ENCODE measurements at places on chromosomes 13 and 19.

DNA sequence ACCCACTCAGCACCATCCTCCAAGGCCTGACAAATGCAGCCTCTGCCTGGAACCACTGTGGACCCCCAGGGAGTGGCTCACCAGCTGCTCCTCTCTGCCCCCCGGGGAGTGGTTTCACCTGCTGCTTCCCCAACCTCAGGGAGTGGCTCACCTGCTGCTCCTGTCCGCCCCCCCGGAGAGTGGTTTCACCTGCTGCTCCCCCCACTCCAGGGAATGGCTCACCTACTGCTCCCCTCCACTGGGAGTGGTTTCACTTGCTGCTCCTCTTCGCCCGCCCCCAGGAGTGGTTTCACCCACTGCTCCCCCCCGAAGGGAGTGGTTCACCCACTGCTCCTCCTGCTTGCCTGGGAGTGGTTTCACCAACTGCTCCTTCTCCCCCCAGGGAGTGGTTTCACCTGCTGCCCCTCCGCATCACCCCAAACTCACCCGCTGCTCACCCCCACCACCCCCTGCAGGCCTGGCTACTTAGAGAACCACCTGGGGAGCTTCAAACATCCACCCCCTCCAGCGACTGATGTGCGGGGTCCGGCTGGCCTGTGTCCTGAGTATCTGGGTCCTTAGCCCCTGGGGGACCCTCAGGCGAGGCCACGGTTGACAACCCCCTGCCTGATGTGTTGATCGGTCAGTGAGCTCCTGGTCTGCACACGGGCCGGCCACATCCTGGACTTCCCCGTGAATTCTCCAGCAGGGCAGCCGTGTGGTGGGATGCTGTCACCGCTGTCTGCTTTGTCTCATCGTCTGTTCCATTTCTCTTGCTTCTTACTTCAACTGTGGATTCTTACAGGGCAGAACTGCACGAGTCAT lies 14.6 kb upstream of the TMEM255B start:
- peak; percentile 99 for DNase-seq

DNA sequence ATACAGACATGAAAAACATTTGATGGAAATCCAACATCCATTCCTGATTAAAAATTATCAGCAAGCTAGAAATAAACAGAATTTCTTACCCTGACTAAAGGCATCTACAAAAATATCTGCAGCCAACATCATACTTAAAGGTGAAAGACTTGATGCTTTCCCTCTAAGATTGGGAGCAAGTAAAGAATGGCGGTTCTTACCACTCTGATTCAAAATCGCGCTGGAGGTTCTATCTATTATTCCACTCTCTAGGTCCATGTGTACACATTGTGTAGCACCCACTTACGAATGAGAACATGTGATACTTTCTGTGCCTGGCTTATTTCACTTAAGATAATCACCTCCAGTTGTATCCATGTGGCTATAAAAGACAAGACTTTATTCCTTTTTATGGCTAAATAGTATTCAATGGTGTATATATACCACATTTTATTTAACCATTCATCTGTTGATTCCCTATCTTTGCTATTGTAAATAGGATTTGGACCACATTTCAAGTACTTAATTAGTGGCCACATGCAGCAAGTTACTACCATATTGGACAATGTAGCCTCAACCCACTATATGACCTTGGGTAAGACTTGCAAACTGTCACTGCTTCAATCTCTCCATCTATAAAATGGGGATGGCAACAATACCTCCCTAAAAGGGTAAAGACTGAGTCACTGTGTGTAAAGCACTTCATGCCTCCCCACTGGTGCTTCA lies 38.4 kb upstream of the CYP2A7 start:
- DNase-seq = no peak

- DNase-seq = no peak
Observed at GRCh38 chr13:112325142-112325808, 50.9 kb upstream of the SPACA7 start.

DNA sequence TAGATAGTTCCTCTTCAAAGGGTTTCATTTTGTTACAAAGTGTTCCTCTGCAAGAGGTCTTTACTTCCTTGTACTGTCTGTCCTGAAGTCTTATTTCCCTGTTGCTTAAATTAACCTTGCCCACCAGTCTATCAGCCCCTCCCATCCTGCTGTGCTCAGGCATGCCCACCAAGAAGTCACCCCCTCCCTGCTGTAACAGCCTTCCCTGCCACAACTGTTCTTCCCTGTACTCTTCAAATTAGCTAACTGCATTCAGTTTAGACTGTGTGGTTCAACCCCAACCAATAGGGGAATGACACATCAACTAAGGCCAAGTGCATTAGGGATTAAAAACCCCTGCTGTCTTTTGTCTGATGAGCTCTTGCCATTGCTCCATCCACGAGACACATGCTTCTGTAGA lies 34.4 kb upstream of the ZNF562 start:
- DNase-seq = no peak

- DNase-seq = no peak
Observed at GRCh38 chr13:32443111-32443510, 15.2 kb upstream of the N4BP2L1 start.

GRCh38 chr13:20128459-20128931 lies 32.4 kb downstream of the GJA3 start:
- DNase-seq = no peak

- no peak for DNase-seq
Observed at GRCh38 chr13:32113532-32113931, 82.0 kb downstream of the FRY start.

- DNase-seq = no peak
Observed at GRCh38 chr19:11377756-11378155, 3.3 kb downstream of the SWSAP1 start.

DNA sequence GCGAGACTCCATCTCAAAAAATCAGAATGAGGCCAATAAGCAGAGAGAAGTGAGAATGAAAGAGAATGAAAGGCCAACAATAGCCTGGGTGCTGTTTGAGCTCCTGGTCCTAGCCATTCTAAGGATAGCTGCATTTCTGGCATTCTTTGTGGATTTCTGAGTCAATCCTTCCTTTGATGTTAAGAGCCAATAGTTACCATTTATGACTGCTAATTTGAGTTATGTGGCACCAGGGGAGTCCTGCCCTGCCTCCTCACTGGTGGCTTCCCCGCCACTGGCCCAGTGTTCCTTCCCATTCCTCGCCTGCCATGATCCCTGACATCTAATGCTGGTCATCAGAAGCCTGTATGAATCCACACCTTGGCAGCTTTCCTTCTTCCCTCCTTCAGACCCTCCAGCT lies 991.2 kb downstream of the UQCRFS1 start:
- DNase-seq = no peak
